IMR-90 (cell line): ENCODE measurements at places on chromosomes 12 and 14. TPM values are rescaled to one million over a fixed set of nuclear protein-coding genes. Genes with fewer than 3 reads are reported as not detected.

- H3K4me1 ChIP-seq: peaks cover 8% of the 10 kb centered on the region
- no peak for DNase-seq
- H3K27ac ChIP-seq: no peak overlapping the region
- no peak overlapping the region for H3K4me3 ChIP-seq
Measured at GRCh38 chr14:77505031-77505430, 6.4 kb upstream of the ISM2 start.

Gene LRCOL1
- 0.28 TPM in 1 of 2 replicates, not detected in the other for total RNA-seq

Gene RNU6-8
- not detected in 2 replicates for total RNA-seq

Gene MAPK1IP1L
- total RNA-seq: 37.2 and 44.8 TPM in 2 replicates

DNA sequence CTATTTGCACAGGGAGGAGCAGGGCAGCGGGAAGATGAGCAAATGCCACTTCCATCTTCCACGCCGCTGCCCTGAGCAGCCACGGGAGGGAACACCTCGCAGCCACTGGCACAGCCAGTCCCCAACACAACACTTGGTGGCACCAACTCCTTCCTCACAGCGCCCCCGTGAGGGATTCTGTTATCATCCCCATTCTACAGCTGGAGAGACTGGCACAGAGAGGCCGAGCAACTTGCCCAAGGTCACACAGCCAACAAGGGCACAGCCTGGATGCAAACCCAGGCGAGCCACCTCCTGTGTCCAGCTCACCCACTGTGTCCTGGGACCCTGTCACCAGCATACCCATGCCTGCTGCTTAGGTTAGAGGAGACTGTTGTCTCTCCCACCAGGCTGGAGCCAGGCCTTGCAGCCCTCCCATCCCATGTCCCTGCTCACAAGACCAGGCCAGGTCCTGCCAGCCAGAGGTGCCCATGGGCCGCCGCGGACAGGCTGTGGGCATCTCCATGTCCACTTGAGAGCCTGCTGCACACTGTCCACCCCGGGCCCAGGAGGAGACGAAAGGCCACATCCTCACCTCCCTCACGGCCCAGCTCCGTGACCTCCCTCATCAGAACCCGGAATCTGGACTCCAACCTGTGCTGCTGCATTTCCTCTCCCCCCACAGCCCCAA, 57.0 kb downstream of the NCOR2 start:
- no peak for DNase-seq
- H3K36me3 ChIP-seq: peaks cover 3% of the 10 kb centered on the region
- H3K4me1 ChIP-seq: peaks cover 37% of the 10 kb centered on the region
- H3K27me3 ChIP-seq: no peaks in the 10 kb centered on the region

DNA sequence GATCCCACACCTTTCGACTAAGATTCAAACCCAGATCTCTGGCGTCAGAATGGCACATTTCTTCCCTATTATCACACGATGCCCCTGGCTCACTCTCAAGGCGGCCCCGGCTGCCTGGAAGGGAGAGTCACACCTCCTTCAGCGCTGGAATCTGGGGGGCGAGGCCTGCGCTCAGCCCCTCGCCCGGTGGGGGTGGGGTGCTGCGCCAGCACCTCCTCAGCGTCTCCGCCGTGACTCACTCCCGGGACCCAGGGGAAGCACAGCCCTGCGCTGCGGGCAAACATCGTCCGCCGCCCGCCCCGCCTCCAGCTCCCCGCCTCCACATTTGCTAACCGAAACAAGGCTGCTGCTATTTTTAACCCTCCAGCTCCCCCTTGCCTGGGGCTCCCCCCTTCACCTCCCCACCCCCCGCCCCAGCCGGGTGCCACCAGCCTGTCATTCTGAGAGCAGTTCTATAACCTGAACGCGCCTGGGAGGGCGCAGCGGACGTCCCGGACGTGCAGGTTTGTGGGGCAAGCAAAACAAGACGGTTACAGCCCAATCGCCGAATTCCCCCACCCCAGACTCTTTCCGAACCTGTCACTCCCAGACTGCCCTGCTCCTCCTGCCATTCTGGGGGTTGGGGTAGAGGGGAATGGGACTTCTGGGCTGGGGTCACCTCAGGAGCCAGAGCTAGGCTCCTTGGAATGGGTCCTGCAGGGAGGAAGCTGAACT, 6.7 kb downstream of the HDAC7 start:
- peaks cover 70% of the 10 kb centered on the region for H3K4me1 ChIP-seq
- H3K36me3 ChIP-seq: peaks cover 9% of the 10 kb centered on the region; the same call in 1 of the 2 replicates
- H3K4me3 ChIP-seq: peak overlapping the region; percentile 23; the same call in 1 of the 2 replicates
- H3K27ac ChIP-seq: peak overlapping the region; percentile 94
- peak; percentile 83 for DNase-seq
- no peaks in the 10 kb centered on the region for H3K27me3 ChIP-seq

DNA sequence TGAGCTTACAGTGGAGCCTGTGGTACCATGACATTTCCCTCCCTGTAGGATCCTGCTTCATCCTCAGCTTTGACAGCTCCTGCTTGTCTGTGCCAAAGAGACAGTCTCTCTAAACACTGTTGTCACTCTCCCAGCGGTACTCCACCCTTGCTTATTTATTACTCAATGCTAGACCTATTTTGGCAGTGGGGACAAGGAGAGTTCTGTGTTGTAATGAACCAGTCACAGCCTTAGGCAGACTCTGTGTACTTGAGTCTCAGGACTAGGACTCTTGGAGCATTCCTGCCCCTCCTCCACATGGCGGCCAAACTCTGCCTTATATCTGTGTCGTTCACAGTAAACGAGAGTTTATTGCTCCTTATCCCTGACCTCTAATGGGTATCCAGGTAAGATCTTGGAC, 70.9 kb downstream of the PIK3C2G start:
- DNase-seq: no peak
- H3K4me1 ChIP-seq: no peaks in the 10 kb centered on the region
- H3K27me3 ChIP-seq: no peaks in the 10 kb centered on the region
- H3K4me3 ChIP-seq: no peak overlapping the region

Gene CCDC177
- total RNA-seq: not detected in 2 replicates

- H3K36me3 ChIP-seq: peaks cover 28% of the 10 kb centered on the region
- peaks cover 35% of the 10 kb centered on the region for H3K27me3 ChIP-seq
- no peak overlapping the region for H3K4me3 ChIP-seq
- DNase-seq: no peak
- no peaks in the 10 kb centered on the region for H3K4me1 ChIP-seq
Measured at GRCh38 chr12:57618966-57619433, 7.8 kb downstream of the ARHGEF25 start.

Gene CD69
- not detected in 2 replicates for total RNA-seq

GRCh38 chr12:129530984-129531383, 372.8 kb downstream of the TMEM132D start:
- H3K36me3 ChIP-seq: no peaks in the 10 kb centered on the region
- H3K4me1 ChIP-seq: no peaks in the 10 kb centered on the region
- H3K27me3 ChIP-seq: no peaks in the 10 kb centered on the region
- no peak for DNase-seq
- no peak overlapping the region for H3K27ac ChIP-seq

DNA sequence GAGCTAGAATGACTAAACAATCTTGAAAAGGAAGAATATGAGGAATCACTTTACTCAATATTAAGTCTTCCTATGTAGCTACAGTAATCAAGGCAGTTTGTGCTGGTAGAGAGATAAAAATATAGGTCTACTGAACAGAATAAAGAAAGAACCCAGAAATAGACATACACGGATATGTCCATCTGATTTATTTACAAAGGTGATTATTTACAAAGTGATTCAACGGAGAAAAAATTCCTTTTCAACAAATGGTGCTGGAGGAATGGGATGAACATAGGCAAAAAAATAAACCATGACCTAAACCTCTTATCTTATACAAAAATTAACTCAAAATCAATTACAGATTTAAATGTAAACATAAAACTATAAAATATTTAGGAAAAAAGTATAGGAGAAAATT, 36.6 kb downstream of the TAOK3 start:
- peaks cover 15% of the 10 kb centered on the region for H3K4me1 ChIP-seq
- H3K36me3 ChIP-seq: no peaks in the 10 kb centered on the region
- H3K27ac ChIP-seq: peak overlapping the region; percentile 71; the same call in 1 of the 2 replicates
- DNase-seq: peak; percentile 55
- H3K27me3 ChIP-seq: no peaks in the 10 kb centered on the region

- no peaks in the 10 kb centered on the region for H3K4me1 ChIP-seq
- no peak overlapping the region for H3K4me3 ChIP-seq
- H3K36me3 ChIP-seq: no peaks in the 10 kb centered on the region
- H3K27ac ChIP-seq: no peak overlapping the region
- H3K27me3 ChIP-seq: peaks cover 39% of the 10 kb centered on the region
- DNase-seq: no peak
Measured at GRCh38 chr14:22448035-22448904, 140.8 kb downstream of the DAD1 start.

- DNase-seq: no peak
- H3K27ac ChIP-seq: no peak overlapping the region
- H3K4me3 ChIP-seq: no peak overlapping the region
- H3K36me3 ChIP-seq: no peaks in the 10 kb centered on the region
- H3K4me1 ChIP-seq: peaks cover 8% of the 10 kb centered on the region; the same call in 1 of the 2 replicates
Measured at GRCh38 chr12:87801860-87802720, 227.1 kb downstream of the C12orf50 start.

DNA sequence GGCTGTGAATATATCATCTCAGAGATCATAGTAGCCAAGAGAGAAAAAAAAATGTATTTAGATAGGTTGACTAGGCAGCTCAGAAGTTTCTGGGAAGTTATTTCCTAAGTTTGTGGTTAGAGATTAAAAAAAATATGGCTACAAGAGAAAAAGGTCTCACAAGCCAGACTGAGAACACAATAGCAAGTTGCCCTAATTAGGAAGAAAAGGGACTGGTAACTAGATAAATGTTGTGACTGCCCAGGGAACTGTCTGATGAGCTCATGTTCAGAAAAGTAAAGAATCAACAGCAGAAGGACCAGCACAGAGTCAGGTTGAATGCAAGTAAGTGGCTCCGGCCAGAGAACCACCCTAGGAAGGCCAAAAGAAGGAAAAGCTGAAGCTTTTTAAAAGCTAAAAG, 256.6 kb downstream of the PRKD1 start:
- H3K36me3 ChIP-seq: no peaks in the 10 kb centered on the region
- peaks cover 2% of the 10 kb centered on the region; the same call in 1 of the 2 replicates for H3K4me1 ChIP-seq
- peak; percentile 26 for DNase-seq
- peak overlapping the region; percentile 20; the same call in 1 of the 2 replicates for H3K27ac ChIP-seq

Gene FGF23
- total RNA-seq: not detected in 2 replicates

- no peaks in the 10 kb centered on the region for H3K27me3 ChIP-seq
- no peak overlapping the region for H3K27ac ChIP-seq
- no peaks in the 10 kb centered on the region for H3K4me1 ChIP-seq
- DNase-seq: no peak
- no peaks in the 10 kb centered on the region for H3K36me3 ChIP-seq
- no peak overlapping the region for H3K4me3 ChIP-seq
Measured at GRCh38 chr14:86884498-86884897, 1108.5 kb downstream of the GALC start.

- no peak overlapping the region for H3K4me3 ChIP-seq
- H3K27me3 ChIP-seq: no peaks in the 10 kb centered on the region
- no peaks in the 10 kb centered on the region for H3K4me1 ChIP-seq
- H3K36me3 ChIP-seq: no peaks in the 10 kb centered on the region
Measured at GRCh38 chr14:80291101-80291500, 79.8 kb upstream of the DIO2 start.

DNA sequence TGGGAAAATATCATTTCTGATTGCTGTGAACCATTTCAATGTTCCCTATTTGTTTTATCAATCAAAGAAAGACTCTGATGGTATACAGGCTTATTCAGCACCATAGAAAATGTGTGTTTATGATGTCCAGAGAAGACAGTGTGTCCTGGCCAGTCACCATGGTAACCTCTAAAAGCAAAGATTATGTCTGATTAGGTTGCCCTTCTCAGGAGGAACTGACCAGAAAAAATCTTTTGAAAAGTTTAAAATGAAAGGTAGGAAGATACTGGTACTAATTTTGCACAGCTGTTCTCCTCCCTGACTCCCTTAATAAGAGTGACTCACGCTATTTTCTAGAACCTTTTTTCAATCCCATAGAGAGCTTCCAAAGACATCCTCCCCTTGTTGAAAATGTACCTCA, 391.8 kb upstream of the DCN start:
- no peaks in the 10 kb centered on the region; the same call in 1 of the 2 replicates for H3K27me3 ChIP-seq
- H3K4me3 ChIP-seq: no peak overlapping the region
- no peak overlapping the region for H3K27ac ChIP-seq
- H3K36me3 ChIP-seq: no peaks in the 10 kb centered on the region
- DNase-seq: no peak
- no peaks in the 10 kb centered on the region for H3K4me1 ChIP-seq

Gene KLHL33
- under 0.01 TPM in 2 replicates for total RNA-seq

- H3K36me3 ChIP-seq: no peaks in the 10 kb centered on the region
- peak; percentile 21 for DNase-seq
- no peaks in the 10 kb centered on the region for H3K27me3 ChIP-seq
- no peak overlapping the region for H3K4me3 ChIP-seq
- no peaks in the 10 kb centered on the region for H3K4me1 ChIP-seq
Measured at GRCh38 chr12:59372956-59373355, 222.9 kb upstream of the SLC16A7 start.

Gene IL31
- not detected in 2 replicates for total RNA-seq

DNA sequence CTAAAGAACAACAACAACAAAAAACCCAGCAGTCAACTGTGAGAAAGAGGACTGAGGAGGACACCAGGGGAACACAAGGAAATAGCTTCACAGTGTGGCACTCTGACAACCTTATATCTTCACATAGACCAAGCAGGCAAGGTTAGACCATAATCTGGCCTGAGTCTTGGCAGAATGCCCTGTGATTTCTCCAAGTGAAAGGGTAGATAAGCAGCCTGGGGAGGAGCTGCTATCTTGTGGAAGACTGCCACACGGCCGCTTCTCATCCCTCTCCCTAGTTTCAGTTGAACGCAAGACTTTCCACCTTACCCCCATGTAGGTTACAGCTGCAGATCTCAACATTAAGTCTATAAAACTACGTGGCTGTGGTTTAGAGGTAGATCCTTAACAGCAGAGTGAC, 3.7 kb downstream of the SLC25A21 start:
- DNase-seq: no peak
- H3K4me1 ChIP-seq: 0 out of 2 replicates have a peak, but pooled peaks cover 2% of the 10 kb centered on the region
- H3K36me3 ChIP-seq: no peaks in the 10 kb centered on the region
- H3K4me3 ChIP-seq: no peak overlapping the region
- H3K27ac ChIP-seq: no peak overlapping the region
- H3K27me3 ChIP-seq: no peaks in the 10 kb centered on the region

Gene INHBC
- total RNA-seq: not detected in 2 replicates

Gene TAS2R20
- 3.4 and 3.9 TPM in 2 replicates for total RNA-seq

GRCh38 chr12:114257687-114258086, 148.3 kb downstream of the TBX5 start:
- no peak overlapping the region for H3K4me3 ChIP-seq
- no peaks in the 10 kb centered on the region for H3K36me3 ChIP-seq
- H3K4me1 ChIP-seq: no peaks in the 10 kb centered on the region
- DNase-seq: no peak
